ENCODE measurements at places on chromosomes 1 and 21.

GRCh38 chr1:69836971-69837636, 269.4 kb downstream of the LRRC7 start:
- no peak for DNase-seq

- DNase-seq = no peak
Measured at GRCh38 chr1:23524716-23525401, 6.2 kb downstream of the E2F2 start.

- no peak for DNase-seq
Measured at GRCh38 chr1:45079533-45079932, 67.5 kb downstream of the UROD start.

GRCh38 chr1:74714429-74715235, 18.2 kb downstream of the CRYZ start:
- DNase-seq = no peak

DNA sequence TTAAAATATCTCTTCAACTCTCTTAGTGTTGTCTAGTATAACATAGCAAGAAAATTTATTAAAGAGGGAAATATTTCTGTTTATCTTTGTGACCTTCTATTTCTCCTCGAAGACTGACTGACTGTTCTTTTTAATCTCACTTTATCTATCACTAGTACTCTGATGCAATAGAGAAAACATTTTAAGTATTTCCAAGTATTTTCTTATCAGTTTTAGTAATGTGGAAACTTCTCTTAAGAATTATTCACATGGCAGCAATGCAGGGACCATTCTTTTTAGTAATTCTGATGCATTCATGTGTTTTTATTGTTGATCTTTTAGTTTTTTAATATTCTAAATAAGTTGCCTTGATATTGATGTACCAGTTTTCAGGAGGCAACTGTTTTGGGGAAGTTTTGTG, 115.7 kb downstream of the NEK7 start:
- no peak for DNase-seq

DNA sequence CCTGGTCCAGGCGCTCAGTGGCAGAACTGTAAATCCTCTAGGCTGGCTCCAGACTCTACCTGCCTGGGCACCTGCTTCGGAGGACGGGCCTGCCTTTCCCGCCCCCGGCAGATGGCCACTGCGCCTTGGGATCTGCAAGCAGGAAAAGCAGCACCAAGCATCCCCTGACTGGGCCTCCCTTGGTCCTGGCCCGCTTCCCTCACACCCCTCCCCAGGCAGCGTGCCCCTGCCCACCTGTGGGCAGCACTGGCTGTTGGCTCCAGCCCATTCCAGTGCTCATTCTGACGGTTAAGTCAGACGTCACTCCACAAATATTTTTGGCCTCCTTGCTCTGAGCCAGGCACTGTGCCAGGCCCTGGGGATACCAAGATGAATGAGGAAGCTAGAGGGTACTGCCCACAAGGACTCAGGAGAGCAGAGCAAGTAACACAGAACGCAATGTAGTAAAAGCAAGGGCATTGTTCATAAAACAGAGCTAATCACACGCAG, 22.0 kb upstream of the BLACAT1 start:
- DNase-seq = no peak

DNA sequence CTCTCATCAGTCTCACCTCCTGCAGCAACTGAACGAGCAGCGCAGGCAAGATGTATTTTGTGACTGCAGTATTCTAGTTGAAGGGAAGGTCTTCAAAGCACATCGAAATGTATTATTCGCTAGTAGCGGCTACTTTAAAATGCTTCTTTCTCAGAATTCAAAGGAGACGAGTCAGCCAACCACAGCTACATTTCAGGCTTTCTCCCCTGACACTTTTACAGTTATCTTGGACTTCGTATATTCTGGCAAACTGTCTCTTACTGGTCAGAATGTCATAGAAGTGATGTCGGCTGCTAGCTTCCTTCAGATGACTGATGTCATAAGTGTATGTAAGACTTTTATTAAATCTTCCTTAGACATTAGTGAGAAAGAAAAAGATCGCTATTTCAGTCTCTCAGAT, 53.7 kb downstream of the ZBTB8A start:
- DNase-seq = no peak

GRCh38 chr1:207049974-207050391, 1.0 kb downstream of the YOD1 start:
- no peak for DNase-seq

DNA sequence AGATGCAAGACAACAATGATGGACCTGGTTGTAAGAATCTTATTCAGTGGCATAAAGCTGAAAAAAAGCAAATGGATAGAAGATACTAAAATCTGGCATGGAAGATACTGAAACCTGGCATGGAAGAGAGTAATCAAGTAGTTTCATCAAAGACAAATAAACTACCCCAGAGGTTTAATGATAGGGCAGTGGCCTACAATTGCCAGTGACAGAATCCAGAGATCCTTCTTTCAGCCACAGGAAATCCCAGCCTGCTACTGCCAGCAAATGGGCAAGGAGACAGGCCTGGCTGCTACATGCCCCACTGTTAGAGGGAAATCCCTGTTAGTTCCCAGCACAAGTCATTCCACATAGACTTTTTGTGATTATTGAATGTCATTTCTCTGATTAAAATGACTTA, 409.4 kb downstream of the VAV3 start:
- no peak for DNase-seq

- no peak for DNase-seq
Measured at GRCh38 chr1:30988045-30988444, 77.5 kb downstream of the PUM1 start.

DNA sequence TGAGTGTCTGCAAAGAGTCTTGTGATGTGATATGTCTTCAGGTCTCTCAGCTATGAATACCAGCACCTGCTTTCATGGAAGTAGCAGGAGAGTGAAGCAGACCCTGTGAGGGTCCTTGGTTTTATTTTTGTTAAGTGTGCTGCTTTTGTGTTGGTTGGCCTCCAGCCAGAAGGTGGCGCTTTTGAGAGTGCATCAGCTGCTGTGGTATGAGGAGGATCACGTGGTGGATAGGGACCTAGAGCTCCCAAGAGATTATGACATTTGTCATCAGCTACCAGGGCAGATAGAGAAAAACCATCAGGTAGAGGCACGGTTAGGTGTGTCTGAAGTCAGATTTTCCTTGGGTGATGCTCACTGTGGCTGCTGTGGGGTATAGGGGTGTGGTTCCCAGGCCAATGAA, 1232.1 kb downstream of the MRPL39 start:
- no peak for DNase-seq

DNA sequence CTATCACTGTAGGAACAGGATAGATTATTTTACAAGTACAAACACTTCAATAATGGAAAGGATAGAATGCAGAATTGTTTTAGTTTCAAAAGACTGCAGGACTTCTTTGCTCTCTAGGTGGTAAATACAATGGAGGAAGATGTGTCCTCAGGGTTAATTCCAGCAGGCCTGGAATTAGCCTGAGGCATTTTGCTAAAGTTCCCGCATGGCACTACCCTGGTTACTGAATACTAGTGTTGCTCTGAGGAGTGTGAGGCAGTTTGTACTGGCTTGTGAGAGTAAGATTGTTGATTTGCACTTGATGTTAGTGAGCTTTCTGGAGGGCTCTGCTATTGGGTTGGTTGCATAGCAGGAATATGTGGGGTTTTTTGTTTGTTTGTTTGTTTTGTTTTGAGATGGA, 61.4 kb downstream of the FASLG start:
- no peak for DNase-seq

DNA sequence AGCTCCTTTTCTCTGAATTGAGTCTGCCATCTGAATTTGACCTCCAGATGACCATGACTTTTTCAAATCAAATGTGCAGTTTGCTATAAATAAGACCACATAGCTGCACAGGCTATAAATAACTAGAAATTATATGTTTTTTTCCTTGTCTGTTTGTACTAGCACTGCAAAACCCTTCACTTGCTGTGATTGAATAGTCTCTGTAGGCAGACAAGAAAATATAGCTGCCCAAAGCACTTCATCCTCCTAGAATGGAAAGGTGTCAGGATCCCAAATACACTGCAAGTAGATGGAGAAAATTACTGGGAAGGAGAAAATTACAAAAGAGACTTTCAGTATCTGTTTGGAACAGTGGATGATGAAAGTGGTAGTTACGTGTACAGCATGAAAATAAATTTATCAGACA, 175.8 kb downstream of the APP start:
- no peak for DNase-seq

DNA sequence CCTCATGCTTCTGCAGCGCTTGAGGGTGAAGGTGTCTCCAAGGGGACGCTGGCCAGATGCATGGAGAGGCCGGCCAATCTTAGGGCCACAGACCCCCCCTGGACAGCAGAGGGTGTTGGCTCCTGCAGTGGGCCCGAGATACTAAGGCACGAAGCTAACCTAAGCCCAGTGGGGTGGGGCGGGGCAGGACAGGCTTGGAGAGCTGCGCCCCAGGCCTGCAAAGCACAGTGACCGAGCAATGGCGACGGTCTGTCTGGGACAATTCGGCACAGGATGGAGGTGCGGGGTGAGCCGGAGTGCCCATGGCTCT, 1.3 kb downstream of the FNDC10 start:
- DNase-seq = no peak

GRCh38 chr1:214453109-214453722, 98.2 kb downstream of the PTPN14 start:
- no peak for DNase-seq

DNA sequence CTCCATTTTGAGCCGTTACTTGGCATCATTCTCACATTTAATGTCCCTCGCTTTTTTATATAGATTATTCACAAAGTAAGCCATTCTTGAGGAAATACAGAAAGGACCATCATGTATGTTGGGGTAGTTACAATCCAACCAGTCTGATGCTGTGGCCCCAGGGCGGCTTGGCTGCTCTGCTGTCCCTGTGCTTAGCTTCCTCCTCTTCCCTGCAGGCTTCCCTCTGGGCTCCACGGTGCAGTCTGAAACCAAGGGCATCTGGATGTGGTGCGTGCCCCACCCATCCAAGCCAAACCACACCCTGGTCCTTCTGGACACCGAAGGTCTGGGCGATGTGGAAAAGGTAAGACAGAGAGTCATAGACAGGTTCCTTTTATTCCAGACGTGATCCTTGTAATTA, 5.5 kb downstream of the GBP6 start:
- DNase-seq = no peak

DNA sequence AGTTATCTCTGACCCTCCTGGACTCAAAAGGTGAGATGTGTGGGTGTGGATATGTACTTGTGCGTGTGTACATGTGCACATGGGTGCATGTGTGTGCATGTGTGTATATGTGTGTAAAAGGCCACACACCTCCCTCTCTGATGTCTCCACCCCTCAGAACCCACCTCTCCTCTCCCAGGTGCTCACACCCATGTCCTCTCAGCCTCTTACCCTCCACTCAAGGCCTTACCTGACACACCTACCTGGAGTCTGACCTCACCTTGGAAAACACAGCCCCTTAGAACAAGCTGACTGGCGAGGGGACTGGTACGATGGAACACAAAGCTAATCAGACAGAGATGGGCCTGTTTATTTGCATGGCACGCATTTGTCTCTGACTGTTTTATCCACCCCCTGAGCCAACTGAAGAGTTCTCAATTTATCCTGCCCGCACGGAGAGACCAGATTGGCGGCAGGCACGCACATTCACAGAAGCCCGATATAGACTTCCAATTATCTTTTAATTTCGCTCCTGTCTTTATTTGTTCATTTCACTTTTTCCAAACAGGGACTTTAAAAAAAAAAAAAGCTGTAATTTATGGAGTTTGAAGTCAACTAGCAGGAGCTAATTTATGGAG, 6.1 kb upstream of the KLHDC7A start:
- DNase-seq = no peak

DNA sequence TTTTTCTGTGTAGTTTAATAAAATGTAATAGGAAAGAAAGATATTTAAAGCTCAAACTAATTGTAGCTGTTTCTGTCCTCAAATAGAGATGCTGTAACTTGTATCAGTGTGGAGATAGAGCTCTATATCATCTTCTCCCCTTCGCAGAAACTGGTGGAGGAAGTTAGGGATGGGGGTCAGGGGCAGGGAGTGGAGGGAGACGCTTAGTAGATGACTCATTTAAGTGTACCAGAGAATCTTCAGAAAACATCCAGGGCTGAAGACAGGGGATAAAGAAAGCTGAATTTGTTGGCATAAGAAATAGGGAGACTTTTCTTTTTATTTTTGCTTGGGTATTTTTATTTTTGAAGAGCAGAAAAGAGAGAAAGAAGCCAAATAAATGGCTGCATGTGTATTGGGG, 282.6 kb upstream of the DPYD start:
- no peak for DNase-seq

GRCh38 chr21:38159355-38159754, 97.4 kb upstream of the KCNJ15 start:
- peak; percentile 61 for DNase-seq

GRCh38 chr1:170410401-170411166, 121.4 kb upstream of the GORAB start:
- no peak for DNase-seq

DNA sequence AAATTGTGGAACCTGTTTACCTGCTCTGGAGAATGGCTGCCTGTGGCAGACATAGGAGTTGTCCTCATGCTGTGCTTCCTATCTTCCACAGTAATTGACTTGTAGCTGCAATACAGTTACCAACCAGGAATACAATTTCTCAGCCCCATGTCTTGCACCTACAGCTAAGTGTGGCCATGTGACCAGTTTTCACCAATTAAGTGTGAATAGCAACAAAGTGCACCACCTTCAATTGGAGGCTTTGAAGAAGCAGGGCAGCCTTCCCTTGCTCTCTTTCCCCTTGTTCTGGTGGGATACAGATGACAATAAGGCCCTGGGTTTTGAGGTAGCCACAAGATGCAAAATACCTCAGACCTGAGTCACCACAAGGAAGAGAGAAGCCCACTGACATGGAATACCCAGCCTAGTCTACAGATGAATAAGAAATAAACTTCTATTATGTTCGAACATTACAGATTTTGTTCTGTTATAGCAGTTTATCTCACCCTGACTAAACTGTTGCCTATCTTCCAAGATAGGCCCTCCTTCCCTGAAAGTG, 70.2 kb upstream of the S1PR1 start:
- DNase-seq = no peak

DNA sequence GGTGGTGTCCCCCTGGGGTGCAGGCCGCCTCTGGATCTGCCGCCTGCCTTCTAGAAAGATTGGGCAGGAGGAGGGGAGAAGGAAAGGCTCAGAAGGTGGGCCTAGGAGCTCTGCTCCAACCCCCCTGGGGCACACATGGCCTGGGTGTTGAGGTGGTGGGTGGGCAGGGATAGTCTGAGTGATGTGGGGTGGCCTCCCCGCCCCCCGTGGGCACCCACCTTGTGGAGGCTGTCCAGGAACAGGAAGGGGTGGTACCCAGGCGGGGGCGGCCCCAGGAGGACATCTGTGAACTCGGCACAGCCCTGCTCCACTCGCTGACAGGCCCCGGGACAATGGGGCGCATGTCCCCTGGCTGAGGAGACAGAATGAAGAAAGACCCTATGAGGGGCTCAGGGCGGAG, 54.9 kb downstream of the MORN1 start:
- no peak for DNase-seq

DNA sequence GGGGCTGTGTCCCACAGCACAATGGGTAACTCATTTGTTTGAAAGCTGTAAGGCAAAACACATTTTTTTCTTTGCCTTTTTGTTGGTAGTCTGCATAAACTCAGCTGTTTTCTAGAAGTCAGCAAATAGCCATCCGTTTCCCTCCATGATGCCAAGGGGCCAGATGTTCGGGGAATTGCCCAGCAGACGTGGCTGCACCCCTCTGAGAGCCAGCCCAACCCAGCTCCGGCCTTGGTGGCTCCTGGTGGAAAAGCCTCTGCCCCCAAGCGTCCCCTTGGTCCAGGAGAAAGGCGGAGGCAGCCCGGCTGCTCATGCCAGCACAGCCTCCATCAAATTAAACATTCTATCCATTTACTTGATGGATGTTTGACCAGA, 58.4 kb upstream of the ADARB1 start:
- no peak for DNase-seq
